ENCODE measurements at places on chromosomes 6 and 20.

DNA sequence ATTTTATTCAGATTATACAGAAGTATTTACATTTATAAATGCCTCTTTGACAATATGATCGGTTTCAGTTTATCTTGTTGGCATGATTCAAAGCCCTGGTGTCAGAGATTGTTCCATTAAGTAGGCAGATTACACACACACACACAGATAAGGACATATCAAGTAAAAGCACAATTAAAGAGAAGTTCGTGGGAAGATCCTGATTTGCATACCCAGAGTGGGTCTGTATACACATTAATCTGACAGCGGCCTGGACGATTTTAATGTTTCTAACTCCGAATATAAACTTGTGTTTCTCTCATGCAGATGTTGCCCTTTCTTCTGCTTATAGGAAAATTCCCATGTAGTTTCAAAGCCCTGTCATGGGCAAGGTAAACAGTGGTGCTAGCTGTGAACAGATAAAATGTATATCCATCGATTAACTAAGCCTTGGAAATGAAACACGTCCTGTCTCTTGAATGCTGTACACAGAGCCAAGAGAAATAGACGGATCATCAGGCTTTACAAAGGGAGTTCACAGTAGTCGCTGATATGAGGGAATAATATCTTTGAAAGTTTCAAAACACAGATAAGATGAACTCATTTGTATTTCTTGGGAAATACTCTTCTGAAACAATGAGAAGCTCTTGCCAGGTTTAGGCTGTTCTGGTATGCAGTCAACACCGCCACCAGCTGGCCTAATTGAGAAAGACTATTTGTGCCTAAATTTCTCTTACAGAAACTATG, 108.2 kb upstream of the GMDS start:
- DNase-seq = peak; percentile 1

GRCh38 chr6:19167251-19167650, 669.9 kb upstream of the ID4 start:
- no peak for DNase-seq

- no peak for DNase-seq
Observed at GRCh38 chr6:16345449-16346330, 107.3 kb downstream of the GMPR start.

DNA sequence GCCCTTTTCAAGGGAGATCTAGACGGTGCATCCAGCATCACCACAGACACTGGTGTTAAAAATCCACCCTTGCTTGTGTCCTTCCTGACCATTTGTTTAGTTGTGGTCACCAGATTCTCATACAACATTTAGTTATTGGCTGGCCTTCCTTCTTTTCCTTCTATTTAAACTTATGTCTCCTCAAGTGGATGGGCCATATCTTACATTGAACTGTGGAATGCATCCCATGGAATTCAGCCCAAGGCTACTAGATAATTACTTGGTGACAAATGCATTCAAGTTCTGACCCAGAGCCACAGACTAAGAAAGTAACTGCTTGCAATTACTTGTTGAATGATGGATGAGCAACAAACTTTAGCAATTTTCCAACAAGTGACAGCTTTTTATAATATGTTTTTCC, 198.9 kb upstream of the SSTR4 start:
- no peak for DNase-seq

- no peak for DNase-seq
Observed at GRCh38 chr20:13336308-13337089, 115.4 kb downstream of the ISM1 start.

- DNase-seq = no peak
Observed at GRCh38 chr20:11232896-11233295, 559.1 kb upstream of the JAG1 start.

DNA sequence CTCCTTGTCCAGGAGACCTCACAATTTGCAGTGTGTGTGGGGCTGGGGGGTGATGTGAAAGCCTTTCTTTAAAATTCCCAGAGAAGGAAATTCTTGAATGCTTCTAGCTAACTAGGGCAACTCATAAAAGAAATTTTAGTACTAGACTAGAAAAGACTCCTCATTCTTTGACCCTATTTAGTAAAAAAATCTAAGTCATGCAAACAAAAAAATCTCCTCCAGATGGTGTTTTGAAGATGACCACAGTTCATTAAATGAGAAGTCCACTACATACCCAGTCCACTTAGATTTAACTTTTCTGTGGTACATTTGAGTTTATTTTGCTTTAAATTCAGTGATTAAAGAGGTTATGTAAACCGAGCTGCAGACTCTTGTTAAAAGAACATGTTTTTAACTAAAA, 67.5 kb downstream of the NDUFAF5 start:
- no peak for DNase-seq

DNA sequence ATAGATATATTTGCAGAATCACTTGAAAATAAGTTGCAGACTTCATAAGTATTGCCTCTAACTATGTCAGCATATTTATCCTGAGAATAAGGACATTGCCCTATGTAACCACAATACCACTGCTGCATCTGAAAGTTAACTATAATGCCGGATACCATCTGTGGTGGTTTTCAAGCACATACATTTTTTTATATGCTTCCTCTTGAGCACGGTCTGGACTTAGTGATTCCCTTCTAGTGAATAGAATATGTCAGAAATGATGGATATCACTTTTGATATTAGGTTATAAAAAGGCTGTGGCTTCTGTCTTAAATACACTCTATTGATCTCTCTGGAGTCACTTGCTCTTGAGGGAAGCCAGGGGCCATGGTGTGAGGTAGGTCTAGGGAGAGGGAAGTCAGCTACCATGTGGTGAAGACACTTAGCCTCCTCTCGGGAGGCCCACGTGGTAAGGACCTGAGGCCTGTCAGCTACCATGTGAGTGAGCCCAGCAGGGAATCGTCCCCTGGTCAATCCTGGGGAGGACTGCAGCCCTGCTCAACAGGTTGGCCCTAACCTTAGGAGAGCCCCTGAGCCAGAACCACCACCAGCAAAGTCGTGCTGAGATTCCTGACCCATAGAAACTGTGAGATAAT, 57.5 kb downstream of the CCDC170 start:
- DNase-seq = no peak

- DNase-seq = peak; percentile 66
Observed at GRCh38 chr6:28137505-28137981, 4.1 kb upstream of the ZKSCAN8 start.

DNA sequence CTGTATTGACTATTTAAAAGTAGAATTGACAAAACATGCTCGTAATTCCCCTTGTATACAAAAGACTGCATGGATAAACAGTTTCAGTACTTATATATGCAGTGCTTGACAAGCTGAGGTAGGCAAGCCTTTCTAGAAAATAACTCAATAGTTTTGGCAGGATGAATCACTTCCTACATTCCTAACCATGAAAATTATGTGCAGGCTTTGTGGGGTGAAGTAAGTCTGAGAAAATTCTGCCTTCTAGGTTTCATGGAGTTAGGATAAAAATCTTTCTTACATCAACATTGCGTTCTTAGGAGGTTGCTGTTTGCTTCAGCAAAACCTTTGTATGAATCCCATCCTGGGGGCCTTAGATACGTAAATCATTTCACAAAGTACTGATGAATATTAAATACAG, 801.4 kb upstream of the EYS start:
- no peak for DNase-seq

DNA sequence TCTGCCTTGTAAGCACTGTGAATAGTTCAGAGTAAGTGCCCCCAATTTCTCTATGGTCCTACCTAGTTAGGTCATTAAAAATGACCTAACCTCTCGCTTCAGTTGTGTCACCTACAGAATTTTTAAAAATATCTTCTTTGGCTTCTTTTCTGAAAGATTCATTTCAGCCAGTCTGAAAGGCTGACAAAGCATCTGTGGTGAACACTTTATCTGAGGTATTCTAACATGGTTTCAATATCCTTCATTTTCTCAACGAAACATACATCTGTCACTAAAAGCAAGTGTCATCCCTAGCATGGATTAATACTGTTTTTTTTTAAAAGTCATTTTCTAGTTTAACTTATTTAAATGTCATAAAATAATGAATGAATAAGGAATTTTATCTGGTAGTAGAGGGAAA, 5.1 kb downstream of the DPM1 start:
- no peak for DNase-seq

All from bone marrow (tissue), 2 donors.